Pancreas (tissue), 10 donors: ENCODE measurements at places on chromosomes 7 and 10.

DNA sequence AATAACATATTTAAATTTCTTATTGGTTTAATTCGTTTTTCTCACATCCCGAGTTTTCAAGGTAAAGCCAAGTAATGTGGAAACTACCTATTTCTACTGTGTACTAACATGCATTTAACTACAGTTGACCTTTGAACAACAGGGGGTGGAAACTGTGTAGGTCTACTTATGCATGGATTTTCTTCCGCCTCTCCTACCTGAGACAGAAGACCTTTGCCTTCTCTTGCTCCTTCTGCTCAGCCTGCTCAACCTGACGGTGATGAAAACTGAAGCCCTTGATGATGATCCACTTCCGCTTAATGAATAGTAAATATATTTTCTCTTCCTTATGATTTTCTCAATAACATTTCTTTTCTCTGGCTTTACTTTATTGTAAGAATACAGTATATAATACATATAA lies 18.5 kb downstream of the MEOX2 start:
- no peak for DNase-seq

DNA sequence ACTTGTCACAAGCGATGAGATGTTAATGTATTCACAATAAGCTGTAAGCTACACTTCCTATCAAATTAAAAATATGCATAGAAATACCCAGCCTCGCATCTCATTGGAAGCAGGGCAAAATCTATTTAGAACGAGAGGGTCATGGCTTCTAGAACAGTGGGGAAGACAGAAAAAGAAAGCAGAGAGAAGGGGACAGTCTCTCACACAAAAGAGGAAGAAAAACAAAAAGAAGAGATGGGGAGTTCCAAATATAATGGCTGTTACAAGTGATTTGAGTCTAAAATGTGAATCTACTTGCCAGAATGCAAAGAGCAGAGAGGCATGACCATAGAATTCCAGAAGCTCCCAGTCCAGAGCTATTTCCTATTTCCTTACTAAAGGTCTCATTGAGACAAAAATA lies 13.8 kb downstream of the LRRN3 start:
- no peak for DNase-seq

- DNase-seq: no peak
Measured at GRCh38 chr10:114157912-114158311, 16.1 kb downstream of the CCDC186 start.

GRCh38 chr7:106346678-106347217 lies 62.0 kb upstream of the NAMPT start:
- no peak for DNase-seq

DNA sequence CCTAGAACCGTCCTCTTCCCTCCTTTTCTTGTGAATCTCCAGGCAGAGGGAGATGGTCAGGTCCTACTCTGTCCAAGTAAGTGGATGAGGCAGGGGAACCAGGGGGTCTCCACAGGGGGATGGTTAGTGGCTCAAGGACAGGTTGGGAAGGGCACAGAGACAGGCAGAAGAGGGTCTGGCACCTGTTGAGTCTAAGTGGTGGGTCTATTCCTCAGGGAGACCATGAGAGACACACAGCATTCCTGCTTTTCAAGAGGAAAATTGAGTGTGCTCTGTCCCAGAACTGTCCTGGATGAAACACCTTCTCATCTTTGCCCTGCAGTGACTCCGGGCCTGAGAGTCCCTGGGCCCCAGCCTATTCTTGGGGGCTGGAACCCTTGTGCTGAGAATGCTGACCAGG lies 184.8 kb upstream of the GALNT17 start:
- DNase-seq: no peak

DNA sequence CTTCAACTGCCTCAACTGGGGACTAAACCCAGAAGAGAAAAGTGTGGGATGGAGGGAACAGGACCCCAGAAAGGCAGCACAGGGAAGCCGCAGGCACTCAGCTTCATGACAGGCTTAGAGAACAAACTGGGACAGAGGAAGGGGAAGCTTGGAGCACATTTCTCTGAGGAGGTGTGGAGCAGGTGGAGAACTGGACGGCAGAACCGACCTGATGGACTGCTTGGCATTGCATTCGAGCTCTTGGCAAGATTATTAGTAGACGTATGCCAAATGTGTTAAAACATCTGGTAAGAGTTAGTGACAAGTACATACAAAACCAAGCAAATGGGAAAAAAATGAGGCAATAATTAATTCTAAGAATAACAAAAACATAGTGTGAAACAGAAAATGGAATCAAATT lies 335.7 kb downstream of the SFMBT2 start:
- DNase-seq: no peak

GRCh38 chr10:23692736-23693135 lies 253.9 kb downstream of the OTUD1 start:
- no peak for DNase-seq
